KBM-7 (cell line): ENCODE measurements at places on chromosomes 4 and X.
A peak's percentile ranks its signal among the peaks of the same experiment; 100 is the strongest.

GRCh38 chrX:34521563-34521962 is 135.5 kb downstream of the TMEM47 start:
- peak; percentile 4 for DNase-seq

GRCh38 chrX:119728487-119728886 is 29.9 kb upstream of the SOWAHD start:
- no peak for DNase-seq

DNA sequence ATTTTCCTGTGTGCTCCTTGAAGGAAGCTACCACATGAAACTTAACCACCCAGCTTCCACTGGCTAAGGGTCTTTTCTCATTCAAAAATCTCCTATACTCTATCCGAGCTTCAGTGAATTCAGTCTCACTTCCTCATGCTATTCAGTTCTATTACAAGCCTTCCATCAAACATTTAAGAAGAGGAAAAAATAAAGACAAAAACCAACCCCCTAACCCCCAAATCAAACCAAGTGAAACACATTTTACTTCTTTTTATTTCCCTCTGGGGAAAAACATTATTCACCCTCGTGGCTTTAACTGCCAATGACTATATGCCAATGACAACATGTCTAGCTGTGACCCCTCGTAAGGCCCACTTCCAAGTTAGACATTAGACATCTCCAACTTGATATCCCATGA is 16.2 kb upstream of the WDR19 start:
- DNase-seq: peak; percentile 16

GRCh38 chrX:19204636-19205035 is 82.4 kb upstream of the ADGRG2 start:
- DNase-seq: no peak

- DNase-seq: no peak
Observed at GRCh38 chr4:152605641-152606335, 69.9 kb upstream of the FBXW7 start.

GRCh38 chrX:121504153-121504552 is 456.7 kb downstream of the GLUD2 start:
- DNase-seq: peak; percentile 59

- DNase-seq: no peak
Observed at GRCh38 chrX:39811376-39811775, 286.4 kb downstream of the BCOR start.

DNA sequence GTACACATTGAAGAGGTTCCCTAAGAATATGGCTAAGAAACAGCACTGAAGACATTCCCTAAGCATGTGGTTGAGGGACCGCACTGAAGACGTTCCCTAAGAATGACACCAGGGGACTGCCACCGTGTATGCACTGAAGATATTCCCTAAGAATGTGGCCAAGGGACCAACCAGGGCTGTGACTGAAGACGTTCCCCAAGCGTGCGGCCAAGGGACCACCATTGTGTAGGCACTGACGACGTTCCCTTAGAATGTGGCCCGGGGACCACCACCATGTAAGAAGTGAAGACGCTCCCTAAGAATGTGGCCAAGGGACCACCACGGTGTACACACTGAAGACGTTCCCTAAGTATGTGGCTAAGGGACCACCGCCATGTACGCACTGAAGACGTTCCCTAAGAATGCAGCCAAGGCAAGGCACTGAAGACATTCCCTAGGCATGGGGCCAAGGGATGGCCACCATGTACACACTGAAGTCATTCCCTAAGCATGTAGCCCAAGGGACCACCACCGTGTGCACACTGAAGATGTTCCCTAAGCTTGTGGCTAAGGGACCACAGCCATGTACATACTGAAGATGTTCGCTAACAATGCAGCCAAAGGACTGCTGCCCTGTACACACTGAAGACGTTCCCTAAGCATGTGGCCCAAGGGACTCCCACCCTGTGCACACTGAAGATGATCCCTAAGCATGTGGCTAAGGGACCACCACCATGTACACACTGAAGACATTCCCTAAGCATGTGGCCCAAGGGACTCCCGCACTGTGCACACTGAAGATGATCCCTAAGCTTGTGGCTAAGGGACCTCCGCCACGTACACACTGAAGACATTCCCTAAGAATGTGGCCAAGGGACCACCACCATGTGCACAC is 22.0 kb downstream of the DHRSX start:
- DNase-seq: no peak

DNA sequence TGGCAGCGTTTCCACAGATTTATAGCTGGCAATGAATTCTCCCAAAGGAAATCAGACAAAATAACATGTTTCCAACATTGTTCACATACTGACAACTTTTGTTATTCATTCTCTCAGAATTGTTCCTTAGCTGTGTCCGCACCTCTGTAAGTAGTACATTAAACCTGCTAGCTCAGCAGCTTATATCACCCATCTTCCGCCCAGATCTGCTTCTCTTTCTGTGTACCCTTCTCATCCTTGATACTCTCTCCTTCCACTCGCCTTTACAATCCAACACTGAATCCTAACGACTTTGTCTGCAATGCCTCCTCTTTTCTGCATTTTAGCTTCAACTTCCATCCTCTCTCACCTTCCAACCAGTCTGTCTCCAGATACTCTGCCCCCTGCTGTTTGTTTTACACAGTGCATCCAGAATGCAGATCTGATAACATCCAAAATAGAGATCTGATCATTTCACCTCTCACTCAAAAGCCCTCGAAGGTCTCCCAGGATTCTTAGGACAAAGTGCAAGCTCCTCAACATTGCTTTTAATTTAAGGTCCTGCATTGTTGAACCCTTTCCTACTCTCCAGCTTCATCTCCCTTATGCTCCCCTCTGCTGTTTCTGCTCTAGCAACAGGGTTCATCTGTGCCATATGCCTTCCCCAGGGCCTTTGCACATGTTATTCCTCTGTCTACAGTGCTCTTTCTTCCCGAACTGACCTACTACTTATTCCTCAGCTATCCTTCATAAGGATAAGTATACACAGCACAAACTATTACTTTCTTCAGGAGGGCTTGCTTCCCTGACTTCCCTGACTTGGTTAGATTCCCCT is 67.3 kb upstream of the VBP1 start:
- DNase-seq: peak; percentile 79

DNA sequence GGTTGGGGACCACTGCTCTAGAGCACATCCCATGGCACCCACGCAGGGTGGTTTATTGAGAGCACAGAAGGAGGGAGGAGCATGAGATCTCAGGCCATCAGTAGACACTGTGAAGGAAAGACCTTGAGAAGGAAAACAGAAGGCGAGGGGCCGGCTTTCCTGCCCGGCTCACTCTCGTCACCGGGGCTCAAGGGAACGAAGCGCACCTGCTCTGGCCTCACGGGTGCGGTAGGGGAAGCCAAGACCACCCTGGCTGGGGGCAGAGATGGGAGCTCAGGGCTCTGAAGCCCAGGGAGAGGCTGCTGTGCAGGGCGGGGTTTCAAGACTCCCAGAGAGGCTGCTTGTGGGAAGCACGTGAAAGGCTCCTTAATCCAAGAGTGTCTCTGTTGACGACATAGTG is 105.9 kb downstream of the TNIP2 start:
- no peak for DNase-seq

DNA sequence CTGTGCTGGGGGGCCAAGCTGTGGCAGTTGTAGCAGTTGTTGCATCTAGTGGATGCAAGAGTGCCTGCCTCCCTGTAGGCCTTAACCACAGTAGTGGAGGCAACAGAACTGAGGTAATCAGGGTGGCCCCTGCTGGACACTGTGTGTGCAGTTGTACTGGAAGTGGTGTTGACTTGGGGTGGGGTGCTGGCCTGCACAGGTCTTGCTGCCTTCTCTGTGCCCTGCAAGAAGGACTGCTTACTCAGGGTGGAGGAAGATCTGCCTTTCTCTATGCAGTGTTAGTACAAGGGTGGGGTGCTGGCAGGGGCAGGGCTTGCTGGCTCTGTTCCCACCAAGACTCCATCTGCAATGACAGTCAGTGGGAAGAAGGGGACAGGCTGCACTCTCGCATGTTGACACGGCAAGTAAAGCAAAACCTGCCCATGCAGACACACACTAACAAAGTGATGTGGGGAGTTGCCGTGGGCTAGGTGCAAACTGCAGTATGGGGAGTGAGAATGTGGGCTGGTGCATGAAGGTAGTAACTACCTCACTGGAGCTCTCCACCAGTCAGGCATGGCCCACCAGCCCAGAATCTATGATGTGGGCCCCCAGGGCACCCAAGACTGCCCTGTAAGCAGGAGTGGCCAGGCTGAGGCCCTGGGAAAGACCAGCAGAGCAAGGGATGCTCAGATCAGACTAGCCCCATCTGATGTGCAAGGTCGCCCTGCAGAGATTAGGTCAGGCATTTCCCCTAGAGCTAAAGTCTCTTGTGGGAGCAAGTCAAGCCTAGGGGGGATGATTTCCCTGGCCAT is 594.9 kb downstream of the TECRL start:
- no peak for DNase-seq

DNA sequence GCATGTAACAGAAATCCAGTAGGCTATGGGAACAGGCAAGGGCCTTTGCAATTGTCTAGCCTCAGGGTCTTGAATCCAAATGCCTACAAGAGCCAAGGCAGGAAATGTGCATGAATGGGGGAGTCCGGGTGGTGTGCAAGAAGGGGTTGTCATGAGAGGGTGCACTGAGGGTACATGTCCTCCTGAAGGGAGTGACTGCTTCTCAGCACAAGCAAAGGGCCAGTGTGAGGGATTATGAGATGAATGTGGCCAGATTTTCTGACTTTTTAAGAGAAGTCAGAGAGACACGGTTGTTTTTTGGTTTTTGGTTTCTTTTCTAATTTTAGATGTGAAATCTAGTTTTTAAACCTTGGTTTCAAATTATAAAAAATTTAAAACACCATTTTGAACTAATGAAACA is 76.5 kb upstream of the LSM6 start:
- DNase-seq: no peak

DNA sequence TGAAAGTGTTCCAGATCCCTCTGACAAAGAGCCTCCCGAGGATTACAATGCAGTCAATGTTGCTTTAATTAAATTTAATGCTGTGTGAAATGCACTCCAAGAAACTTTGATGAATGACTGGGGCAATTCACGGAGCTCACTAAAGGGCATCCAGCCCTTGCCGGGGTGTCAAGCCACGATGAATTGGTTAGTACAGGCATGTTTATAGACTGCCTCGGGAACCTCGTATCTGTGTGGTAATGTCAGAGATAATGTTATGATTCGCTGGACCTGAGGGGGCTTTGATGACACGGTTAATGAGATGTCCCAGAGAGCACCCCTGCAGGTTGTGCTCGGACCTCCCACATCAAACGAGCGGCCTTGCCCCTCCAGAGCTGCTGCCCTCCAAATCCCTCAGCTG is 428.8 kb downstream of the NKX6-1 start:
- DNase-seq: no peak

GRCh38 chr4:3783693-3784306 is 17.6 kb downstream of the ADRA2C start:
- DNase-seq: no peak

DNA sequence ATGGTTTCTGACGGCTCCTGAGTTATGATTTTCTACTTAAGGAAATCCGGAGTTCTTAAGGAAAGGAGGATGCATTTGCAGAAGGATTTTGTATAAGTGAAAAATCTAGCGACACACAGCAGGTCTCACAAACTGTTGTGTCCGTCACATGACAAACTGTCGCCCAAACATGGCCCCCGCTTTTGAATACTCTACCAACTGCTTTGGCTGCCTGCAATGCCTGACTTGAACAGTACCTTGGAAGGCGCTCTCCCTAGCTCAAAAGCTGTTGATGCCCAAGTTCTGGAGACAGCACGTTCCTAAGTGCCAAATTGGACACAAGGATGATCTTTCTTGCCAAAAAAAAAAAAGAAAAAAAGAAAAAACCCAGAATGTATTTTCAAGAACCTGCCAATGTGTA is 103.2 kb downstream of the ENPP6 start:
- no peak for DNase-seq

- DNase-seq: no peak
Observed at GRCh38 chr4:152185786-152186550, 349.9 kb downstream of the FBXW7 start.

DNA sequence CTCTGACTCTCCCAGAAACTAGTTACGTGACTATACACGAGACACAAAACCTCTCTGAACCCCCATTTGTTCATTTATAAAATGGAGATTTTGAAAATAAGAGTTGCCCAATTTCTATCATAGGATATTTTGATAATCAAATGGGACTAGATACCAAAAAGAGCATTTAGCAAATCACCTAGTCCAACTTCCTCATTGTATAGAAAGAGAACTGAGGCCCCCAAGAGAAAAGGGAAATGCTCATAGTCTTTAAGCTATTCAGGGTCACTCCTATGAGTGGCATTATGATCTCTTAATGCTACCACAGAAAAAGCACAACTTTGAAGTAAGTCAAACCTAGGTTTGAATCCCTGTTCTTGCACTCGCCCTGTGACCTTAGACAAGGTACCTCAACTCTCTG is 62.7 kb downstream of the BMP15 start:
- DNase-seq: peak; percentile 5

GRCh38 chr4:110484767-110485166 is 8.8 kb downstream of the ENPEP start:
- DNase-seq: peak; percentile 50

DNA sequence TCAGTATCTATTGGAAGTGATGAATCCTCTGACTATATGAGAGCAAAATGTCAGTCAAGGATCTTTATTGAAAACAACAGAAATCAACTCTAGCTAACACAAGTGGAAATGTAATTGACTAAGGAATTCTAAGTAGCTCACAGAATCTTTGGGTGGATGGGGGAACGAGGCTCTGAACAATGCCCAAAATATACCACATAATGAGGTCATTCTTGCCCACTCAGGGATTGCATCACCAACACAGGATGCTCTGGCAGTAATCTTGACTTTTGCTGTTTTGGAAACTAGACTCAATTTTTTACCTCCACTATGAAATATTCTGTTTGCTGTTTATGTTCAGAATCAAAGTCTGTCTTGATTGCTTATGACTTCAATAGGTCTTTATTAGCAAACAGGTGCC is 127.4 kb upstream of the UNC5C start:
- no peak for DNase-seq

GRCh38 chr4:140866492-140867005 is 110.4 kb upstream of the TBC1D9 start:
- DNase-seq: no peak

GRCh38 chrX:67781132-67781531 is 237.3 kb downstream of the AR start:
- DNase-seq: no peak

GRCh38 chr4:158782551-158783360 is 13.9 kb downstream of the FNIP2 start:
- DNase-seq: no peak

- no peak for DNase-seq
Observed at GRCh38 chrX:2484721-2485648, 15.8 kb downstream of the DHRSX start.

GRCh38 chr4:154983714-154984113 is 202.6 kb downstream of the RBM46 start:
- no peak for DNase-seq

- no peak for DNase-seq
Observed at GRCh38 chr4:159002950-159003349, 99.9 kb upstream of the RAPGEF2 start.

DNA sequence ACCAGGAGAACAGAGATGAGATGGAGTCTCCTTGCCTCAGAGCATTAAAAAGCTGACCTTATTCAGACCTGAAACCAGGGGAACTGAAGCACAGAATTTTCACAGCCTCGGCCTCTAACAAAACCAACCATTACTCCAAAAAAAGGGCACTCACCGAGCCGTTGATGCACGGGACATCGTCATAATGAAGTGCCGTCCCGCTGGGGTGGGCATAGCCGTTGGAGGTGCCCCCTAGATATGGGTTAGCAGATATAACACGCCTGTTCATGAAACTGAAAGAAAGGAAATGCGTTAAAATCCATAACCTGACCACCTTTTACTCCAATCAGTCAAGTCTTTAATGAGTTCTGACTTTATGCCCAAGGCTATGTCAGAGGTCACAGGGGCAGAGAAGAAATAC is 153.6 kb downstream of the AFAP1 start:
- DNase-seq: no peak
